WERI-Rb-1 (cell line): ENCODE measurements at places on chromosomes 6 and 20.

- no peak for DNase-seq
Observed at GRCh38 chr6:125188037-125188436, 34.5 kb downstream of the TPD52L1 start.

GRCh38 chr6:112010328-112010727 lies 43.6 kb upstream of the CCN6 start:
- no peak for DNase-seq

- peak; percentile 33 for DNase-seq
Observed at GRCh38 chr6:97626671-97627441, 343.8 kb upstream of the MMS22L start.

DNA sequence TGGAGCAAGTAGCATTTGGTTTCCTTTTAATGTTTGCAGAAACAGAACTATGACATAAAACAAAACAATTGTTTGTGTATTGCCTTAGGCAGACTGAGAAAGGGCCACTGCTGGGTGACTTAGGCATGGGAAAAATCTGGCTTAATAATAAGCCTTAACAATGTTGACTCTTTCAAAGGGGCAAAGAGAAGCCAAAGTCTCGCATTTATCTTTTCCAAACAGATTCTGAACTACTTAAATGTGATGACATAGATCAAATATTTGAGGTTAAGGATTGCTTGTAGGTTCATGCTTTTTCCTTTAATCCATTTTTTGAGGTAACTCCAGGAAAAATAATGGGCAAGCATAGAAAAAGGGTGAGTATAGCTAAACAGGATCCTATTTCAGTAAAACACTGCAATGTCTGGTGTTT lies 39.6 kb downstream of the ADAT2 start:
- no peak for DNase-seq

DNA sequence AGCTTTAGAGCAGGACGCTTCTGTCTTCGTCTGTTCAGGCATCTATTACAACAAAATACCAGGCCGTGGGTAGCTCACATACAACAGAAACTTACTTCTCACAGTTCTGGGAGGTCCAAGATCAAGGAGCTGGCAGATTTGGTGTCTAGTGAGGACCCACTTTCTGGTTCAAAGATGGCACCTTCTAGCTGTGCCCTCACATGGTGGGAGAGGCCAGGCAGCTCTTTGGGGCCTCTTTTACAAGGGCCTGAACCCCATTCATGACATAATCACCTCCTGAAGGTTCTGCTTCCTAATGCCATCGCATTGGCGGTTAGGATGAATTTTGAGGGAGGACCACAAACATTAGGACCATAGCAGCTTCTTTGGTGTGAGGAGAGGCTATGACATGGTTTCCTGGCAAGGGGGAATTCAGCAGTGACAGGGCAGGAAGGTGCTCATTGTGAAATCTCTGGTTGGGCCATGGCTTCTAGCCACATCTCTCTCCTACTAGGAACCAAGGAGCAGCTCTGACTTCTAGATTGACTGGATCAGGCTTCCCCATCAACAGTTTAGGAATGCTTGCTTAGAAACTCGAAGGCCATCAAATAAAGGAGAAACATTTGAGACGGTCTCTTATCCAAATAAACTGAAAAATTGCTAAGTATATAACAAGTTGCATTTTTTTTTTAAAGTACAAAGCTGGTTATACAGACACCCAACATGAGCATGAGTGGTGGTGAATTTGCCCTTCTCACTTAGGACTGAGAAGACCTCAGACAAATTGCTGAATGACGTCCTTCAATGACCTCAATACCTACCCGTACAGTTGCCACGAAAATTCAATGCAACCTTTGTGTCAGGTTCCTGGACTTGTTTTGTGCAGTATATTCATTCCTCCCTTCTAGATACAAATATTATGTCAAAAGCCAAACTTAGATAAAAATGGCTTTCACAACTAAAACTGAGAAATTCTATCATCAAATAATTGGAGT lies 140.7 kb downstream of the ZDHHC14 start:
- no peak for DNase-seq

- DNase-seq, result no peak
Observed at GRCh38 chr6:40860443-40860842, 178.6 kb downstream of the UNC5CL start.

DNA sequence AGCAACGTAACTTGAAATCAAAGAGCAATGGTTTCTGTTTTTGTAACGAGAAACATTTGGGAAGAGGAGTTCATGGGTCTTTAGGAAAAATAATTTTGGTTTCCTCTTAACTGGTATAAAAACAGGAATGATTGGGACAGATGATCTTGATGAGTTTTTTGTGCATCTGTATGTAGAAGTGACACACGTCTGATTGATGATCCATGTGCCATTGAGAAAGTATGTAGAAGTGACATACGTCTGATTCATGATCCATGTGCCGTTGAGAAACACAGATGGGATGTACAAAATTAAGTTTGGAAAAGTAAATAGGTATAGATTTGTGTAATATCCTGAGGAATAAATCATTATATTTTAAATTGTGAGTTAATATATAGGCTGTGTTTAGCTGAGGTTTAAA lies 2.1 kb downstream of the KIAA1586 start:
- no peak for DNase-seq

GRCh38 chr6:38020593-38020992 lies 201.1 kb downstream of the ZFAND3 start:
- DNase-seq, result no peak

- no peak for DNase-seq
Observed at GRCh38 chr6:340186-340955, 48.1 kb downstream of the DUSP22 start.

GRCh38 chr6:150439373-150439772 lies 70.6 kb downstream of the IYD start:
- no peak for DNase-seq

DNA sequence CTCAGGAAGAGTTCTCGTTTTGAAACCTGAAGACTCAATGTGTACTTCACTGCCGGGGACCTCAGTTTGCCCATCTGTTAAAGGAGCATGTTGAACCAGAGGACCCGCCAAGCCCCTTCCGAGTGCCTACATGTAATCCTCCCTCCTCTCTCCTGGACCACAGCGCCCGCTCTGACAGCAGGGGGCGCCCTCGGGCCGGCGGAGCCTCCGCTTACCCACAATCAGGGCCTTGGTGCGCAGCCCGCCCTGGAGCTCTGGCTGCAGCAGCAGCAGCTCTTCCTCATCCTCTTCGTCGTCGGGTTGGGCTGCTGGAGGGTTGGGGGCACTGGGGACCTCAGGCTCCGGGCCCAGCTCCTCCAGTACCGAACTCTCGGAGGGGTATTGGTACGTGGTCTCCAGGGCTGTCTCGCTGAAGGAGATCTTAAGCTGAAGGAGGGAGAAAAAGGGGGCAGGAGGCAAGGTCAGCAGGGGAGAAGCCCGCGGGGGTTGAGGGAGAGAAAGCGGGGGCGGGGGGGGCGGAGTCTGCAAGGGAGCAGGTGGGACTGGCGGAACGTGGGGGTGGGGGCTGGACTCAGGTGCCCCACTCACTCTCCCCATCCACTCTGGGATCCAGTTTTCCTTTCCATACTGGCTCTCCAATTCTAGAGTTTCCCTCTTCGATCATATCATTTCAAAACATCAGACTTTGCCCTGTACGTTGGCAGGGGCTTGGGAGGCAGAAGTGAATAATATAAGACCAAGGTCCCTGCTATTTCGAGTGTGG lies 6.3 kb upstream of the DHX16 start:
- peak; percentile 96 for DNase-seq

GRCh38 chr6:137039010-137039409 lies 5.8 kb downstream of the IL20RA start:
- no peak for DNase-seq
